ENCODE measurements at places on chromosomes 4 and X.

DNA sequence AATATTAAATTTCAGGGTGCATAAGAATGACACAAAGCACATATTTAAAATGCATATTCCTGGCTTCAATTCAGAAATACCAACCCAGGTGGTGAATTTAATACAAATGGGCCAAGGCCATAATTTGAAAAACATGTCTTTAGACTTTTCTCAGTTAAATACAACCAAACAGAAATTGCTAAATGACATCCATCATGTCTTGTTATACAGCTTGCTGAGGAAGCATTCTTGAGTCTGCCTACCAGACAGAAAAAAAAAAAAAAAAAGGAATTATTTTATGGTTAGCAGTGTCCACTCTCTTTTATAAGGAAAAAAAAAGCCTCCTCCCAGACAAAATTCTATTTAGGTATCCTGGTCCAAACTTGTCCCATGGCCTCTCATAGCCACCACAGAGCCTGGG lies 119.1 kb downstream of the PAPSS1 start:
- DNase-seq: no peak

DNA sequence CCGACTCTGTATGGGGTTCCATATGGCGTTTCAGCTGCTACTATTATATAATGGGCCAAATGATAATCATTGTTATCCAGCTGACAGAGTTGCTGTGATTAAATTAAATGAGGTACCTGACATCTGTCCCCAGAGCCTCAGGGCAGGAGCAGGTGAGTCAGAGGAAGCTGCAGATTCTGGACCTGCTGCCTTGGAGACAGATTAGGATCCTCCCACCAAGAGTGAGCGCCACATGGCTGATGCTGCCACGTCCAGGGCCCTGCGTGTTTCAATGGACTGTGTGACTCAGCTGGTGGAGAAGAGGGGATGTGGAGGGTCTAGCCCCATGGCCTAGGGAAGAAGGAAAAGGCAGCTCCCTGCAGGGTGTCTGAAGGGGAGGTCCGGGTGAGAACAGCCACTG lies 28.3 kb upstream of the UXT start:
- no peak for DNase-seq

- DNase-seq: peak; percentile 22
Observed at GRCh38 chrX:150903110-150903508, 4.6 kb upstream of the CD99L2 start.

DNA sequence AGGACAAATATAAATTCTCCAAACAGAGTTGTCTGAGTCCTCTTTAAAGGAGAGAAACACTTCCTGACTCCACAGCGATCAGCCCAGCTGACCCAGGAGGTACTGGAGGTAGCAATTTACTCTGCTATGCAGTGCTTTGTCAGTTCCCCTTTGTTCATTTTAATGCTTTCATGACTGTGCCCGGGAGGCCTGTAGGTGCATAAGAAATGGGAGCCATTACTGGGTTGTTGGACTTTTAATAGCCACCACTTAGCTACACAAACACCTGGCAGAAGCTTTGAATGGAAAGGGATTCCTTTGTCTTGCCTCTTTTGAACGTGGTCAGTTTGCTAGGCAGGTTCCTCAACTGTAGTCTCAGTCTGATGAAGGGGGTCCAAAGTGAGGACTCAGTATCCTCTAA lies 59.0 kb upstream of the AFF2 start:
- DNase-seq: peak; percentile 15

DNA sequence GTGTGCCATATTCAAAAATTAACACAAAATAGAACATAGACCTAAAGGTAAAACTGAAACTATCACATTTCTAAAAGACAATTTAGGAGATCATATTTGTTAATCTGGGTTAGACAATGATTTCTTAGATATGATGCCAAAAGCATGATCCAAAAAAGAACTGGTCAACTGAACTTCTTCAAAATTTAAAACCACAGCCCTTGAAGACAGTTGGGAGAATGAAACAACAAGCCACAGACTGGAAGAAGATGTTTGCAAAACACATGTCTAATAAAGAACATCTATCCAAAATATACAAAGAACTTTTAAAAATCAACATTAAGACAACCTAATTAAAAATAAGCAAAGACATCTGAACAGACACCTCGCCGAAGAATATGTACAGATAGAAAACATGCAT lies 19.5 kb downstream of the COMMD8 start:
- DNase-seq: no peak

GRCh38 chrX:78522601-78523000 lies 136.5 kb downstream of the RTL3 start:
- DNase-seq: no peak

GRCh38 chr4:751676-752075 lies 46.0 kb downstream of the PCGF3 start:
- no peak for DNase-seq

DNA sequence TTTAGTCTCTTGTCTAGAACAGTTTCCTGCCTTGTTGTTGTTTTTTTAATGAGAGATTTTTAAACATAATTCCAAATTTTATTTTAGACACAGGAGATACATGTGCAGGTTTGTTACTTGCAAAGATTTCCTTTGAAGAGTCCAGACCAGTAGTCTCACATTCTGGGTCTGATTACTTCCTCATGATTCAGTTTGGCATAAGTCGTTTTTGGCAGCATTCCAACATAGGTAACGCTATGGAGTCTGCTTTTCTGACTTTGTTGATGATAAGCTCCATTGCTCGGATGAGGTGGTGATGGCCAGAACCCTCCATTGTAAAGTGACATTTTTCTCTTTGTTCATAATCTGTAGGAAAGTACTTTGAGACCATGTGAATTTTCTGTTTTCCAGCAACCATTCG lies 74.7 kb downstream of the CLCN4 start:
- DNase-seq: no peak

DNA sequence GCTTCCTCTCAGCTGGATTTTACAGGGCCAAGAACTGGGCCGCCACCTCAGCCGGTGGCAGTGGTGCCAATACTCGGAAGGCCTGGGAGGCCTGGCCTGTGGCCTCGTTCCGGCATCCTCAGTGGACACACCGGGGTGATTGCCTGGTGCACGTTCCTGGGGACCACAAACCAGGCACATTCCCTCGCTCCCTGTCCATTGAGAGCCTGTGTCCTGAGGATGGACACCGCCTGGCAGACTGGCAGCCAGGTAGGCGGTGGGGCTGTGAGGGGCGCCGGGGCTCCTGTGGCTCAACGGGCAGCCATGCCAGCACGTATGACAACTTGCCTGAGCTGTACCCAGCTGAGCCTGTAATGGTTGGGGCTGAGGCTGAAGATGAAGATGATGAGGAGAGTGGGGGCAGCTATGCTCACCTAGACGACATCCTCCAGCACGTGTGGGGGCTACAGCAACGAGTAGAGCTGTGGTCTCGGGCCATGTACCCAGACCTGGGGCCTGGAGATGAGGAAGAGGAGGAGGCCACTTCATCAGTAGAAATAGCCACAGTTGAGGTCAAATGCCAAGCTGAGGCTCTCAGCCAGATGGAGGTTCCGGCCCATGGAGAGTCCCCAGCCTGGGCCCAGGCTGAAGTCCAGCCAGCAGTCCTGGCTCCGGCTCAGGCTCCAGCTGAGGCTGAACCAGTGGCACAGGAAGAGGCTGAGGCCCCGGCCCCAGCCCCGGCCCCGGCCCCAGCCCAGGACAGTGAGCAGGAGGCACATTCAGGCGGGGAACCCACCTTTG lies 70.4 kb downstream of the STARD8 start:
- no peak for DNase-seq

- no peak for DNase-seq
Observed at GRCh38 chrX:32778965-32779364, 432.4 kb downstream of the DMD start.
